ENCODE measurements at places on chromosomes 1 and 21.

DNA sequence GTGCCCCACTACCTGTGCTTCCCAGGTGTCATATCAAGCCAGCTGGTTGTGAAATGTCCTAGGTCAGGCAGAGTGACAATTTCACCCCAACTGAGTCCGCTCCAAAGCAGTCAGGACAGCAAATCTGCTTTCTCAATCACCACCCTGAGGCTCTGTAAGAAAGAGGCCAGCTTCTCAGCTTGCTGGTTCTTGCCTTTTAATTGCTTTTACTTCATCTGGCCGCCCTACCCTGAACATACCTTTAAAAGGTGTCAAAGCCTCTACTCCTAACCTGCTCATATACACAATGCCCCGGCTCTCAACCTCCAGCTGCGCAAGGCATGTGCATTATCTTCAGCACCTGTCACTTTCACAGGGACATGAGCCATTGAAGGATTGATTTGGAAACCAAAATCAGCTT is 581.6 kb downstream of the NPHP4 start:
- DNase-seq: no peak

- DNase-seq: no peak
Observed at GRCh38 chr1:98546319-98546718, 115.2 kb upstream of the SNX7 start.

DNA sequence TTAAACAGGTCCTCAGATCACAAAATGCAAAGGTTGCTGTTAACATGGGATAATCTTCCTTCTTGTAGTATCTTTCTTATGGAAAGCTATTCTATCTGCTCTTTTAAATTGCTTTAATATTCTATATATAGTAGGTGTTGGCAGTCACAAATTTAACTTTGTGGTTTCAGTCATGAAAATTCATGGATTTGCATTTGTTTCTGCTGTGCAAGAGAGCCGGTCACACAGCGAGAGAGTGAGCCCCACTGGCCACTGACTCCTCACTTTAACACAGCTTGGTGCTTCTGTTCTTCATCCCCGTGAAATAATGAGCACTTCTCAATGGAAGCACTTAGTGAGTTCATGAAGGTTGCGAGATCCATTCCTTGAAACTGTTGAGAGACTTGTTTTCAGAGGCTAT is 18.1 kb upstream of the BMP8A start:
- DNase-seq: no peak

DNA sequence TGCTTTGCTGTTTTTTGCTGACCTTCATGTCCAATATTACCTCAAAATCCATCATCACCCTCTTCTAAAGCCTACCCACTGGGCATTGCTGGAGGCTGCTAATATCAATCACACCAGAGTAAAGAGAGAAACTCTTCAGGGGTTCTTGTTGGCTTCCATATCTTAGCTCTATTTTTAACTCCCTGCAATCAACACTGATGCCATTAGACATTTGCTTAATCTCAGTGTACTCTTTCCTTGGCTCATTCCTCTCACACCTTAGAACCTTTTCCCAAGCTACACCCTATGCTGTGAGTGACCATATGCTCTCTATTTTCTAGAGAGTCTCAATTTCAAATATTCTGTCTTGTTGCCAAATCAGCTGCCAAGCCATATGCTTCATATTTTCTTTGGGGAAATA is 40.6 kb upstream of the RABGAP1L start:
- DNase-seq: no peak

GRCh38 chr1:11132563-11133293 is 33.1 kb upstream of the EXOSC10 start:
- DNase-seq: no peak

- no peak for DNase-seq
Observed at GRCh38 chr1:168365719-168366479, 85.2 kb downstream of the TBX19 start.

- no peak for DNase-seq
Observed at GRCh38 chr1:7705048-7705907, 65.8 kb upstream of the VAMP3 start.

GRCh38 chr1:67458663-67459062 is 28.5 kb upstream of the SERBP1 start:
- no peak for DNase-seq

- DNase-seq: no peak
Observed at GRCh38 chr1:26861889-26862378, 1.0 kb upstream of the SFN start.

DNA sequence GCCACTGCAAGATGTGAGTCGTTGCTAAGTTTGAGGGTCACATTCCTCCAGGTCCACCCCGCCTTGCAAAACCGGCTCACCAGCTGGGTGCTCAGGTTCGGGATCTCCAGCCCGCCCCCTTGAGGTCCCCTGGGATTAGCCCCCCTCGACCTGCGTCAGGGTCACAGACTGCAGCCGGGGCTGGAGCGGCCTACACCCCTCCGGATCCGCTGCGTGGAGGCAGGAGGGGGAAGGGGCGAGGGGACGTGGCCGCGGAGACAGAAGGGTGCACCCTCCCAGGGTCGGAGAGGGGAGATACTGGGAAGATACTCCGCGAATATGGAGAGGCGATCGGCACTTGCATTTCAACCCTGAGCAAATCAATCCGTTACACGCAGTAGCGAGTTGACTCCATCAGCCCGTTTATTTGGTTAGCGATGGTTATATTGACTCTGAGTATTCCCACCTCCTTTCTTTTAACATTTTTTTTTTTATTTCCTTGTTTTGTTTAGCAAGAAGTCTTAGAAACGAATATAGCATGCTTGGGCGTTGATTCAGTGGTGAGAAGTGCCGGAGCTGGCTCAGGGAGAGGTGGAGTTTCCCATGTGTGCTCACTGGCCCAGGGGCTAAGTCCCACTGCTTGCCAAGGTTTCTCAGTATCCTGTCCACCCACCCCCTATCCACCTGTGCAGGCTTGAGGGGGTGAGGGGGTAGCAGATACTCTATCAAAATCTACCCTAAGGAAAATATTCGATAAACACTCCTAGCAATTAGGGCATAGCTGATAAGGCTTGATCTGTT is 997 bp downstream of the IFNAR2 start:
- no peak for DNase-seq

GRCh38 chr1:30562559-30562958 is 160.8 kb downstream of the MATN1 start:
- DNase-seq: no peak

DNA sequence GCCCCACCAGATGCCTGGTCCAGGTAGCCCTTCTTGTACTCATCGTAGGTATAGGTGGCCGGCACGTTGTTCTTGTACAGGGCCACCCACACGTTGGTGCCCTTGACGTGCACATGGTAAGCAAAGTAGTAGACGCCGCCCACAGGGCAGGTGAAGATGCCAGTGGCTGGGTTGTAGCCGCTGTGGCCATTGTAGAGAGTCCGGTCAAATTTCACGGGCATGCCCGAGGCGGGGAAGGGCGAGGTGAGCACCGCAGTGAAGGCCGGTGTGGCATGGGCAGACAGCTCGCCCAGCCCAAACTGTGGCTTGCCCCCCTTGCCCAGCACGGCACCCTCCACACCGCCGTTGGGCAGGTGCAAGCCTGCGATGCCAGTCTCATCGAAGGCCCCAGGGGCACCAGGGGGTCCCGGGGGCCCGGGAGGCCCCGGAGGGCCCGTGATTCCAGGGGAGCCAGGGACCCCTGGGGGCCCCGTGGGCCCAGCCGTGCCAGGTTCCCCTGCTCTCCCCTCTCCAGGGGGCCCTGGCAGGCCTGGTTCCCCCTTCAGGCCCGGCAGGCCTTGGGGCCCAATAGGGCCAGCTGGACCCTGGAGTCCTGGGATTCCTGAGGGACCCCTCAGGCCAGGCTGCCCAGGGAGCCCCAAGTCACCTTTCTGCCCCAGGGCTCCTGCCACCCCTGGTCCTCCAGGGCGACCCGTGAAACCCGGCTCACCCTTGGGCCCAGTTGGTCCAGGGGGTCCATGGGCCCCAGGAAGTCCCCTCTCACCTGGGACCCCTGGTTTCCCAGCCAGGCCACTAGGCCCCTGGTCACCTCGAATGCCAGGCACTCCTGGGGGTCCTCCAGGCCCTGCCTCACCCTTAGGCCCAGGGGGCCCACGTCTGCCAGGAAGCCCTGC is 9.2 kb downstream of the ADPRS start:
- DNase-seq: no peak

- no peak for DNase-seq
Observed at GRCh38 chr1:227002531-227003049, 62.5 kb downstream of the COQ8A start.

DNA sequence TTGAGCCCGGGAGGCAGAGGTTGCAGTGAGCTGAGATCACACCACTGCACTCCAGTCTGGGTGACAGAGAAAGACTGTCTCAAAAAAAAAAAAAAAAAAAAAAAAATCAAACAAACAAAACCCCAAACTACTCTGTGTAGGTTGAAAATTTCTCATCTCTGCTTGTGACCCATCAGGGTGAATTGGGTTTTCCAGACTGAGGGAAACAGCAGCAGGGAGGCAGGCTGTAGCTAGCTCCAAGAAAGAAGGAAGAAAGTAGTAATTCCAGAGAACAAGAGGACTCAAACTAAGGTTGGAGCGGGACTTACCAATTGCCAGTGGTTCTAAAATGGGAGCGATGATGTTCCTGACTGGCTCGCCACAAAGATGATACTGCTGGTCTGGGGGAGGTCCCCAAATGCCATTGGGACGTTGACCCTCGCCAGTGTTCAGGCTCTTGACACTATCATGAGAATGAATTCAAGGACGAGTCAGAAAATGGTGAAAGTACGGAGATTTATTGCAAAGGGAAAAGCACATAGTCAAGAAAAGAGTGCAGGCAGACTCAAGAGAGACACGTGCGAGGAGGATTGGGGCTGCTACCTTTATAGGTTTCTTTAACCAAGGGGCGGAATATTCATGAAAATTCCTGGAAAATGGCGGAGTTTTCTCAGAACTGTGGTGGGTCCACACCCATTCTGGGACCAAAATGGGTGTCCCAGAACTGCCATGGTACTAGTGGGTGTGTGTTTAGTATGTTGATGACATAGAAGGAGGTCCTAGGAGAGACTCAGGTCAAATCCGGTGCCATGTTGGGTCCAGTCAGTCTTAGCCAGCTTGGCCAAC is 13.4 kb downstream of the AADACL4 start:
- DNase-seq: no peak

- DNase-seq: peak; percentile 39
Observed at GRCh38 chr1:42931911-42932422, 26.7 kb downstream of the SLC2A1 start.

DNA sequence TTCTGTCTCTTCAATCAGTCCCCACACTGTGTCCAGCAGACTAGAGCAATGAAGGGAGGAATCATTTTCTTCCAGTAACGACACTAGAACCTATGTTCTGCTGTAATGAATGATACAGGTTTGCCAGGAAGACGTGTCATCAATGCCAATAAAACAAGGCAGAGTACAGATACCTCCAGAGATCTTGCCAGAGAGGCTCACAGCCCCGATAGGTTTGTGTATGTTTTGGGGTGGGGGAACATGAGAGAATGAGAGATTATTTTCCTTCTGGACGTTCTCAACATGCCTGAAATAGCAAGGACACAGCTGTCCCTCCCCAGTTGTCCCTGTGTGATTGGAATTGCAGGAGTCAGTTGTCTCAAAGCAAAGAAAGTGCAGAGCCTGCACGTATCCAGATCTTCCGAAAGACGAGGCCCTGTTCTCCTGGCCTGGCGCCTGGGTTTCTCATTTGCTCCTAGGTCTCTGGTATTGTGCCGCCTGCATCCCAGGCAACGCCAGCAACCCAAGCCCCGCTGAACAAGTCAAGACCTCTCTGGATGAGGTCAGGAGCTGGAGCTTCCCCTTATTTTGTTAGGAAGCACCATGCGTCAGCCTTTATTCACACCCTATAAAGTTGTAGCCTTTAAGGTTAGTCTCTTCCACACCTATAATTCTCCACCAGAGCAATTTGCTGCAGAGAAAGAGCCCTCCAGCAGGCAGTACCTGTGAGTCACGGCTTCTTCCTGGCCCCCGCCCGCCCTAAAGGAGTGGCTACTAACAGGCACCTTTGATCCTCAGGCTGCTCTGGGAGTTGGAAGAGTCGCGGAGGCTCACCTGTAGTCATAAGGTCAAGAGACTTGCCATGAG is 130.5 kb downstream of the TOMM20 start:
- no peak for DNase-seq

- DNase-seq: no peak
Observed at GRCh38 chr1:110364221-110364620, 25.0 kb downstream of the RBM15 start.

DNA sequence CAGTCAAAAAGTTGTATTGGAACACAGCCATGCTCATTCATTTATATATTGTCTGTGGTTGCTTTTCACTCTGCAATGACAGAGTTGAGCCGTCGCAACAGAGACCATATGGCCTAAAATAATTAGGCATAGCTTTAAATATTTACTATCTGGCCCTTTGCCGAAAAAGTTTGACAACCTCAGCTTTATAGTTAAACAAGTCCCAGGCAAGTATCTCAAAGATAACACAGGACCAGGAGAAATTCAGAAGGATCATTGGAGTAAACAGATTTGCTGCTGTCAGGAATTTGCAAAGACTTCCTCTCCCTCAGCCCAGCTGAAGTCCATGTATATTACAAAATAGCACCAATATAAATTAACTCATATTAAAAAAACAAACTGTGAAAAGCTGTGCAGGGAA is 34.4 kb downstream of the NID1 start:
- DNase-seq: no peak

- DNase-seq: no peak
Observed at GRCh38 chr1:171212607-171213351, 27.7 kb downstream of the FMO2 start.

DNA sequence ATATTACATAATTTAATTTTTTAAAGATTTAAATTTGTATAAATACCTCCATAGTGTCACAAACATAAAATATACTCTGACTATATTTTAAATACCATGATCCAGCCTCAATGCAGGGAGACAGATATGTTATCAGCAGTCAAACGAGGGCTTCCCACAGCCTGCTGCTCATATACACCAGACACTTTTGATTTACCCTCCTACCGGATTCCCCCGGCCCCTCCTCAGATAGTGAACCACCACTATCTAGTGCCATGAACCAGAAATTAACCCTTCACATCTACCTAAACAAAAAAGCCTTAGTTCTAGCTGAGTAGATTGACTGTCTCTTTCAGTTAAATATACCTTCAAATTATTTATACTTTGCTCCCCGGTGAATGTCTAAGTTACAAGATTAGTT is 52.4 kb upstream of the C1orf53 start:
- no peak for DNase-seq

GRCh38 chr1:14302025-14302424 is 296.5 kb upstream of the KAZN start:
- no peak for DNase-seq

GRCh38 chr1:38827318-38827717 is 32.3 kb downstream of the RRAGC start:
- DNase-seq: no peak

GRCh38 chr1:182670032-182670749 is 14.2 kb downstream of the RGS8 start:
- DNase-seq: no peak

GRCh38 chr1:228830954-228831481 is 95.7 kb downstream of the RHOU start:
- no peak for DNase-seq

GRCh38 chr1:77494026-77494425 is 188.4 kb downstream of the ZZZ3 start:
- no peak for DNase-seq

- DNase-seq: no peak
Observed at GRCh38 chr1:234994436-234995295, 134.0 kb downstream of the TOMM20 start.

GRCh38 chr1:158830904-158831507 is at the start of gene MNDA:
TSS of gene MNDA (plus strand) at chr1:158831351. CDS start at chr1:158842154, 10,803 bp downstream.
- no peak for DNase-seq

All from ascending aorta (tissue), 2 donors.